ENCODE measurements at places on chromosomes 3 and 15.

DNA sequence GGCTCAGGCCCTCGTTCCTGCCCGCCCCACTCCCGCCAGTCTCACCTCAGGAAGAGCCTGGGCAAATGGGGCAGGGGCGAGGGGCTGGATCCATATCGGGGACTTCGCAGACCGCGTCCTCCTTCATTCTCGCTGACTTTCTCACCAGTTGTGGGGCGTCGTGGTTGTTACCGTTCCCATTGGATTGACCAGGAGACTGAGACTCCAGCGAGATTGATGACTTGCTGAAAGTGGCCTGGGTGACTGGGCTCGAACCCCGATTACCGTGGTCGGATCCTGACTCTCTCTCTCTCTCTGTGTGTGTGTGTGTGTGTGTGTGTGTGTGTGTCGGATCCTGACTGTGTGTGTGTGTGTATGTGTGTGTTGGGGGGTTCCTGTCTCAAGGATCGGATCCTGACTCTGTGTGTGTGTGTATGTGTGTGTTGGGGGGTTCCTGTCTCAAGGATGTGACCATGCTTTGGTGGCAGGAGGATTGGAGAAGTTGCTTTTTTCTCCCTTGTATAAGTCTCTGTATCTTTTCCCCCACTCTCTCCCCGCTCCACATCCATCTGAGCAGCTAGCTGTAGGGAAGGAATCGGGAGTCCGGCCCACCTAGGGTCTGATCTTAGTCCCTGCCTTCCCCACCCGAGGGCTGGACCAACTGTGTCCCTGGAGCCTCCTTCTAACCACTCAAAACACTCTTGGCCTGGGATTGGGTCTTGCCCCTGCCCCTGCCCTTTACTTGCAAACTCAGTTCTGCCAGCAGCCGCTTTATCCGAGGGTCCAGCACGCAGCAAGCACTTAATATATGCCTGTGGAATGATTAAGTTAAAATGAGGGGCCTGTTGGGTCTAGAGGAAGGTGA lies 603 bp downstream of the PLEKHO2 start:
- no peak for DNase-seq

DNA sequence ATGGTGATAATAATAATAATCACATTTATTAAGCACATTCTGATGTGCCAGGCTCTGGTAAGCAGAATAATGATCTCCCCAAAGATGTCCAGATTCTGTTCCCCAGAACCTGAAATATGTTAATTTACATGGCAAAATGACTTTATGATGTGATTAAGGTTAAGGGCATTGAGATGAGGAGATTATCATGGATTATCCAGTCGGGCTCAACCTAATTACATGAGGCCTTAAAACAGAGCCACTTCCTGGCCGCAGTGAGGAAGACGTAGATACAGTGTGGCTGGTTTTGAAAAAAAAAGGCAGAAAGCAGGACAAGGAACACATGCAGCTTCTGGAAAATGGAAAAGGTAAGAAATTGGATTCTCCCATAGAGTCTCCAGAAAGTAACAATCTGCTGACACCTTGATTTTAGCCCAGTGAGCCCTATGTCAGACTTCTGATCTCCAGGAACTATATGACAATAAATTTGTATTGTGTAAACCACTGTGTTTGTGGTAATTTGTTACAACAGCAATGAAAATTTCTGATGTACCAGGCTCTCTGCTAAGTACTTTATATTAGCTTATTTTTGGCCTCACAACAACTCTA lies 126.7 kb downstream of the ALCAM start:
- no peak for DNase-seq

GRCh38 chr15:44729408-44730127 lies 6.8 kb upstream of the TRIM69 start:
- DNase-seq = no peak

DNA sequence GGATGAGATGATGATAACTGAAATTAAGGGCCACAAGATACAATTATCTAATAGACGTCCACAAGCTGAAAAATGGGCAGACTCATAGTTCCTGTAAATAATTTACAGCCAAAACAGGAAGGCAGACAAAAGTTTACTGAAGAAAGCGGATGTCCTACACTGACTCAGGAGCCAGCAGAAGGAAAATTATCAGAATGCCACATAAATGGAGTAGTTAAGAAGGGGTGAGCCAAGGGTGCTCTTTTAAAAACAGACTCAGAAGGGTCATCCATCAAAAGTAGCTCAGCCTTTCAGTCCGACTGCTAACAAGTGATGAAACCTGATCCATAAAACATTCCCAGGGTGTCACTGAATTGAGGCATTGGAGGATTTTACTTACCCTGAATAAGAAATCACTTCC lies 39.8 kb downstream of the TUSC7 start:
- no peak for DNase-seq

- DNase-seq = no peak
Measured at GRCh38 chr15:88256279-88257230, at the start of gene NTRK3. Gene NTRK3 (minus strand): TSS chr15:88256739. CDS start chr15:88256153, 586 bp downstream.

- no peak for DNase-seq
Measured at GRCh38 chr15:74233851-74234597, 2.1 kb upstream of the CCDC33 start.

DNA sequence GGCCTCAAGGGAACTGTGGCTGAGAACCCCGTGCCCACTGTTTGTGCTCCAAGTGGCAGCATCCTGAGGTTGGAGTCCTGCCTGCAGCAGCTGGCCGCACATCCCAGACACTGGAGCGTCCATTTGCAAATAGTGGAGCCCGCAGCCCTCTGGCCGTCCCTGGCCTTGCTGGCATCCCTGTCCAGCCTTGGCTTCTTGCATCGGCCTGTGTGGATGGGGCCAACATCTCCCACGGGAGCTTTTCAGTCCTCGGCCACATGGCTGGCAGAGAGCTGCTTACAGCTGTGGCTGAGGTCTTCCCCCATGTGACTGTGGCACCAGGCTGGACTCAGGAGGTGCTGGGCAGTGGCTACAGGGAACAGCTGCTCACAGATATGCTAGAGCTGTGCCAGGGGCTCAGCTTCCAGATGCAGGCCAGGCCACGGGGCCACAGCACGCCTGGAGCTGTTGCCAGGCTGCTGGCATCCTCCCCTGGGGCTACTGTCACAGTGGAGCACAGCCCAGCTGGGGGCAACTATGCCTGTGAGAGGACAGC lies 71.2 kb downstream of the FAM43A start:
- DNase-seq = no peak

GRCh38 chr15:45919806-45920205 lies 285.0 kb downstream of the SQOR start:
- peak; percentile 93 for DNase-seq

DNA sequence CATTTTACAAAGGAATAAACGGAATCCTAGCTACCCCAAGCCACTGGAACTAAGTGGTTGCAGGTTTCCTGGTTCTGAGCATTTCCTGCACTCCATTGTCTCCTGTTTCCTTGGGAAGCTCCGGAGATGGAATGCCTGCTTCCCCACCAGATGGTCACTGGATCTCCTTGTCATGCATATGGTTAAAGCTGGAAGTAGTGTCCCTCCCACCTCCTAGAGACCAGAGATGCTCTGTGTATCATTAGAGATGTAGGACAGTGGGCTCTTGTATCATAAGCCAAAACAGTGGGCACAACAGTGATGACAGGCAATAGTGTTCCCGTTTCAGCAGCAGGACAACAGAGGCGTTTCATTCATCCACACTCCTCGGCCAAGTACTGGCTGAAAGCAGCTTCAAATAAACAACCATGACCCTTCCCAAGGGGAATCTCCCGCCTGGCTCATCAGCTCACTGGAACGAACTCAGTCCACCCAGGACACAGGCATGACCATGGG lies 136.2 kb upstream of the EIF1B start:
- DNase-seq = peak; percentile 7

DNA sequence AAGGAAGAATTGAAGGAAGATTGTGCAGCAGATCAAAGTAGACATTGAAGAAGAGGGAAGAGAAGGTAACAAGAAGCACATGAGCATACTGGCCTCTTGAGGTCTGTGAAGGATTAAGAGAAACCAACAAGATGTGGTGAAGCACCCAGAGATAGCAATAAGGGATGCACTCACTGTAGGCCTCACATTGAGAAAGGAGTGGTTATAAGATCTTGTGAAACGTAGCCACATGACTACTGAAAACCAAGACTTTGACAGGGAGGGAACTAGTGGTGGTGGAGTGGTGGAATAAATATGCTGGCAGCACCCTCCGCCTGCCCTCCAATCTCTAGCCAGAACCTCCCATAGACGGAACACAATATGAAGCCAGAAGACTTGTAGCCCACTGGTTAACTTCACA lies 651.2 kb downstream of the DIPK2A start:
- no peak for DNase-seq

- no peak for DNase-seq
Measured at GRCh38 chr3:176375519-176375918, 821.8 kb downstream of the TBL1XR1 start.

Data from glomerular endothelial cell (primary cell).